Posterior vena cava (tissue), 2 donors: ENCODE measurements at places on chromosomes 7 and 10. TPM values are rescaled to one million over a fixed set of nuclear protein-coding genes. Genes with fewer than 3 reads are reported as not detected.

Gene ADAMTS14
- total RNA-seq = 0.19 TPM

GRCh38 chr7:96173781-96174180 is 148.1 kb downstream of the SLC25A13 start:
- no peak for DNase-seq

DNA sequence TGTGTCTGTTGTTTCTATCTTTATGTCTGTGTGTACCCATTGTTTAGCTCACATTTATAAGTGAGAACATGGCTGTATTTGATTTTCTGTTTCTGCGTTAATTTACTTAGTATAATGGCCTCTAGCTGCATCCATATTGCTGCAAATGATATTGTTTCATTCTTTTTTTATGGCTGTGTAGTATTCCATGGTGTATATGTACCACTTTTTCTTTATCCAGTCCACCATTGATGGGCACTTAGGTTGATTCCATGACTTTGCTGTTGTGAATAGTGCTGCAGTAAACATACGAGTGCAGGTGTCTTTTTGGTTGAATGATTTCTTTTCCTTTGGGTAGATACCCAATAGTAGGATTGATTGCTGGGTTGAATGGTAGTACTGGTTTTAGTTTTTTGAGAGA is 48.2 kb downstream of the ZNRF2 start:
- no peak for DNase-seq

- DNase-seq = no peak
Measured at GRCh38 chr7:21651697-21652096, 108.9 kb downstream of the DNAH11 start.

- no peak for DNase-seq
Measured at GRCh38 chr7:80830010-80830409, 88.8 kb downstream of the SEMA3C start.
